ENCODE measurements at places on chromosomes 5 and 9.

DNA sequence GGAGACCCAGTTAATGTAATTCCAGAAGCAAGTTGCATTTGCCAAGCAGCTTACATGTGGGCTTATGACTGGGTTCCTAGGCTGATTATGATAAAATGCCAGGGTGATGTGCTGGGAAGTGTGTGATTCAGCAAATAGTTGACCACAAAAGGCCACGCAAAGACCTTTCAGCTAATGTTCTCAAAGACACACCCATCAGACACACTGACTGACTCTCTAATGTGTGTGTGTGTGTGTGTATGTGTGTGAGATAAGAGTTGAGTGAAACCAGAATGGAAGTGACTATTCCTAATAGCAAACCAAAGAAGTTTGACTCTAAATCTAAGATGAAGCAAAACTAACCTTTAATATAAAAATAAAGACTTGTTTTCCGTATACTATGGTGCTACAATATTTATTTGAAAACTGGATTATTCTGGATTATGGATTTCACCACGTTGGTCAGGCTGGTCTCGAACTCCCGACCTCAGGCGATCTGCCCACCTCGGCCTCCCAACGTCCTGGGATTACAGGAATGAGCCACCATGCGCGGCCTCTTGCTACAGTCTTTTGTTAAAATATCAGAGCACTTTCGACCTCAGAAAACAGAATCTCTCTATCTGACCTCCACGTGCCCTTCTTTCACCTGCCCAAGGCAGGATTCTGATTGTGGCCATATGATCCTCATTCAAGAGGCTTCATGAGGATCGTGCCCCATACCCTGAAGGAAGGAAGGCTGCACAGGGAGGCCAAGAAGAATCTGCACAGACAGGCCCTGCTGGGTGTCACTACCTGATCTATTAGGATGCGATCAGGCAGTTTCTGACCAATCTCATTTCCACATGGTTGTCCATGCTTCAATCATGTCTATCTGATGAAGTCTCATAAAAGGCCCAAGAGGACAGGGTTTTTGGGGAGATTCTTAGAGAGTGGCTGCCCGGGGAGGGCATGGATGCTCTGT lies 75.6 kb downstream of the USP20 start:
- DNase-seq: no peak

DNA sequence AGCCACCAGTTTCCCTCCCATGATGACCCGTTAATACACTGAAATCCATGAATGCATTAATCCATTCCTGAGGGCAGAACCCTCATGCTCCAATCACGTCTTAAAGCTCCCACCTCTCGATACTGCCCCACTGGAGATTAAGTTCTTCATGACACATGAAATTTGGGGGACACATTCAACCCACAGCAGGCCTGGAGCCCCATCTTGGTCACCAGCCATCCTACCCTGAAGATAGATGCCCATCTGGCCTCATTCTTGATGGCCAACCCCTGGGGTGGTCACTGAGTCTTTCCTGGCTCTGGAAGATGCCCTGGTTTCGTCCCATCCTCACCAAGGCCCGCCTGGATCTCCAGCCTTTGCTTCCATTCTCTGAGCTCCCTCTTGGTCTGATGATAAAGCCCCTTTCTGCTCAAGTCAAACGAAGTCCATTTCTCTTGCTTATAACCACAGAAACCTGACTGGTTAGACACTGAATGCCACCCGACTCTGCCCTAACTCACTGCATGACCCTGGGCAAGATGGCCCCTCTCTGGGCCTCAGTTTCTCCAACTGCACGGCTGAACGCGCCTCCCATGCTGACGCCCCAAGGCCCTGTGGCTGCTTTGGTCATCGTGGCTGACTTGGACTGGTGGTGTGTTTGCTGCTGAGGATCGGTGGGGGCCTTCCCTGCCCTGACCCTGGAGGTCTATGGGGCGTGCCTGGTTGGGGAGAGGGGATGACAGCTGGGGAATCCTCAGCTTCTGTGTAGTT lies 138.4 kb upstream of the IER5L start:
- DNase-seq: no peak

DNA sequence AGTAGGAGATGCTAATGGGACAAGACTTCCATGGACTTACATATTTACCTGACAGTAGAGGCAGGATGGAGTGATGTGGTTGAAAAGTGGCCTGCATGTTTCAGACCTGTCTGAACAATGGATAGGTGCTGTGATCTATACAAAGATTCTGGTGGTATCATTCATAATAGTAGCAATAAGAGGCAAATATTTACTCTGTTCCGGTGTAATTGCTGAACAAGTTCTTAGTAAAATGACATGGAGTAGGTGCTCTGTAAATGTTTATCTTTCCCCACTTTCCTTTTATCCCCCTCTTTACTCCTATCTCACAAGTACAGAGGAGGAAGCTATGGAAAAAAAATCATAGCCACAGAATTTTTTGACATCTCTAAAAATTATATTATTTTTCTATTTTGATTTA lies 159.0 kb upstream of the SLC12A2 start:
- DNase-seq: no peak

DNA sequence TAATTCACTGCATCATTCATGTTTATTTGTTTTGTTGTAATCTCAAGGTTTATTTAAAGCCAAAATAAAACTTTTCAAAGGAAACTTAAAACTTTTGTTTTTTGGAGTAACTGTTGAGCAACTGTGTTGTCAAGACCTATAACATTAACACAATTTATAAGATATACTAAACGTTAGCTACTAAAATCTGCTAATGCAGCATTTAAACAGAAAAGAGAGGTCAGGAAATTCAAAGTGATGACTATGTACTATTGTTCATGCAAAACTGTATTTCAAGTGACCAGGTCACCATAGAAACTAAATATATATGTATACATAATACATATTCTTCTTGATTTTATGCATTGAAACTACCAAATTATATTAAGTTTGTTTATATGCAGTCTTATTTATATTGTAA lies 1740.9 kb downstream of the EFNA5 start:
- no peak for DNase-seq

DNA sequence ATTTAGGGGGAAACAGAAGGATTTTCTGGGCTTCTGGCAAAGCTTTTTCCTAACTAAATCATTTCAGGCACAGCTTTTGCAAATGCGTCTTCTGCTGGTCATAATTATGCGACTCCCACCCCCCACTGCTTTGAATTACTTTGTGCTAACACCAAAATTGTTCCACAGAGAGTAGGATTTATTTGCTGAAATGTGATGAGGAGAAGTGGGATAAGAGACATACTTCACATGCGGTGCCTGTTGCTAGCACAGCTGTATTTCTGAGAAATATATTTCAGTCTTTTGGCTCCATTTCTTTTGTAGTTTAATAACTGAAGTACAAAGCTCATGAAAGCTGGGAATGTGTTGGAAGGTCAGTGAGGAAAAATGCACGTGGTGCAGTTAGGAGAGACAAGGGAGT lies 83.2 kb upstream of the TAS2R1 start:
- no peak for DNase-seq

DNA sequence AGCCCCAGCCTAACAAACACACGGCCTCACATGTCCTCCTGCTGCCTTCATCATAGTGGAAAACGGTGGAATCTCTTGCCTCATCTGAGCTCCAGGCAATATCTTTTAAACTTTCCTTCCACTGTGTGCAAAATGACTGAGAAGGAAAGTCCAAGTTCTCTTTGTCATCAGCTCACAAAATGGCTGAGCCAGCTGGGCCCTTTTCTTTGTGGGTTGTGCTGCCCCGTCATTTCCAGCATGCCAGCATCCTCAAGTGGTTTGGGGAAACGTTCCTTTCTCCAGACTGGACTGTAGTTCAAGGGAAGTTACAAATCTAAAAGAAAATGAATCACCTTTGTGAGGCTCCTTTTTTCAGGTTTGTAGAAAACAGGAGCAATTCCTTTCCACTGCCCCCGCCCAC lies 171.1 kb upstream of the FSTL4 start:
- DNase-seq: no peak

- DNase-seq: no peak
Measured at GRCh38 chr5:141882594-141883183, 4.5 kb upstream of the PCDH1 start.

- no peak for DNase-seq
Measured at GRCh38 chr5:92879806-92880543, 701.0 kb downstream of the NR2F1-AS1 start.

- DNase-seq: no peak
Measured at GRCh38 chr5:33975852-33976251, 8.6 kb downstream of the SLC45A2 start.

DNA sequence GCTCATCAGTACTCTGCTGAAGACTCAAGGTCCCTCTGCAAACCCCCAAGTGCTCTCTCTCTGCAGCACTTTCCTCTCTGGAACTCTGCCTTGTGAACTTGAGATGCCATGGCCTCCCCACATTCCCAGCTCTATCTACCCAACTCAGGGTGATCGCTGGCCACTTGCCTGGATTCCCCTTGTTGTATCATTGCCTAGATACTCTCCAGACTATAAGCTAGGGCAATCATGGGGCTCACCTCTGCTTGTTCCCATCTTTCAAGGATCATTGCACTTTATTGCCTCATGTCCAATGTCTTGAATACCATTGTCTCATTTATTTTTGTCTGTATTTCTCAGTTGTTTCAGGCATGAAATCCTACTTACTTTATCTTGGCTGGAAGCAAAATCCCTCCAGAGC lies 144.1 kb downstream of the PLPPR1 start:
- no peak for DNase-seq

- DNase-seq: no peak
Measured at GRCh38 chr5:33852319-33852718, 39.5 kb downstream of the ADAMTS12 start.

DNA sequence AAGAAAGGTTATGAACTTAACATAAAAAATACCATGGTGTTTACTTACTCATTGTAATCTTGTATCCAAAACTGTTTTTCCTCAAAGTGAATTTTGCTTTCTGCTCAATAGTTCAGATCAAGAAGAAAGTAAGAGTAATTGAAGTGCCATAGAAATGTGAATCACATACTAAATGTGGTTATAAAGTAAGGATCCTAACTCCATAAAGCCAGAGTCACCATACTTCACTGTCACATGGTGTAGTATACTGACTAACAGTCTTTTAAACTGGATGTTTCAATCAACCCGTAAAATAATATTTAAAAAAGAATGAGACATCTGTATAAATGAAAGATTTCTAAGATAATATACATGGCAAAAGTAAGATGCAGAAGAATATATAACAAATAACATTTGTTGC lies 72.1 kb downstream of the NIPBL start:
- no peak for DNase-seq

DNA sequence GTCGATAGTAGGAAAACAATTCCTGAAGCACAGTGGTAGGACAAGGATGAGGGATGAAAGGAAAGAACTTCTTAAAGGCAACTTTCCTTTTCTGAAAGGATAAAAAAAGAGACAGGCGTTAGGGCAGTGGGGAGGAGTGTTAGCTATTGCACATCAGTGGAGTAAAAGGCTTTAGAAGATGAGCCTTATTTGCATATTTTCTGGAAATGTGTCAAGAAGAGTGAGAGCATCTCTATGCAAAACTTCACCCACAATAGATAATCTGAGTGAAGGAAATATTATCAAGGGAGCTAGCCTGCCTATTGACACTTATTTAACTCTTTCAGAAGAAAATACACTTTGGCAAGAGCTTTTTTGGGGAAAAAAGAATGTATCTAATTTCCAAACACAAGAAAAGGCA lies 151.6 kb downstream of the MACIR start:
- no peak for DNase-seq

DNA sequence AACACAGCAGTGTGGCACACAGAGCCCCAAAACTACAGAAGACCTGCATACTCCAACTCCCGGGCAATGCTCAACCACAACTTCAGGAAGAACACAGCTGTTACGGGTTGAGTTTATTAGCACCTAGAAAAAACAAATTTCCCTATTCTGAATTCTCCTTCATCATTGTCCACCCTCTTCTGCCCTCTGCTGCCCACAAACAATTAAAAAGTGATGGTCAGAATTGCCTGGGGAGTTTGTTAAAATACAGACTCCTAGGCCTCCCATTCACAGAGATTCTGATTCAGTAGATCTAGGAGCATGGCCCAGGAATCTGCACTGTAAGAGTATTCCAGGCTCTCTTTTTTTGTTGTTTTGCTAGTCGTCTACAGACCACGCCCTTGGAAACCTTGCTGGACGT lies 310.6 kb downstream of the NDUFS4 start:
- DNase-seq: no peak

All from effector CD4-positive, alpha-beta T cell (primary cell).